ENCODE measurements at places on chromosomes 12 and 14. TPM values are rescaled to one million over a fixed set of nuclear protein-coding genes. Genes with fewer than 3 reads are reported as not detected.

- DNase-seq, result no peak
These were observed 4.3 kb downstream of the GAPDH start for GRCh38 chr12:6538420-6539313.

The TOGARAM1 gene
- 11.6 TPM for total RNA-seq

GRCh38 chr14:89959853-89960445 is 4.2 kb downstream of the TDP1 start:
- no peak for DNase-seq

GRCh38 chr14:68000511-68000910 is 180.9 kb downstream of the RAD51B start:
- no peak for DNase-seq

The KCTD10 gene
- total RNA-seq, result 55.2 TPM

The TAS2R42 gene
- total RNA-seq, result not detected

- peak; percentile 10 for DNase-seq
These were observed 29.0 kb downstream of the SERPINA11 start for GRCh38 chr14:94423453-94424056.
